RWPE2 (cell line): ENCODE measurements at places on chromosomes 3 and 15.

GRCh38 chr15:78715434-78715833 is 74.4 kb upstream of the CHRNB4 start:
- peak; percentile 83 for DNase-seq

DNA sequence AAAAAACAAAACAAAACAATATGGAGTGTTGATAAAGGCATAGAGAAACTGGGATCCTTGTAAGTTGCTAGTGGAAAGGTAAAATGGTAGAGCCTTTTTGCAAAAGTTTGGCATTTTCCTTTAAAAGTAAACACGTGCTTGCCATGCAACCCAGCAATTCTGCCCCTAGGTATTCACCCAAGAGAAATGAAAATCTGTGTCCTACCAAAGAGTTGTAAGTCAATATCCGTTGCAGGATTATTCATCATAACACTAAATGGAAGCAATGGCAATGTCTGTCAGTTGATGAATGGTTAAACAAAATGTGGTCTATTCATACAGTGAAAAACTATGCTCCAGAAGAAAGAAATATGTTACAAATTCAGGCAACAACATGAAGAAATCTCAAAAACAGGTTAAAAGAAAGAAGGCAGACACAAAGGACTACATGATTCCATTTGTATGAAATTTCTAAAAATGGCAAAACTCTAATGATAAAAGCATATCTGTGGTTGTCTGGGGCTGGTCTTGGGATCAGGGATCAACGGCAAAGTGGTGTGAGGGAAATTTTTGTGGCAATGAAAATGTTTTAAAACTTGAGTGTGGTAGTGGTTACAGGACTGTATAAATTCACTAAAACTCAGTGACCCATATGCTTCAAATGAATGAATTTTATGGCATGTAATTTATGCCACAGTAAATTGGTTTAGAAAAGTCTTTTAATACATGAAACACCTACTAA is 229.6 kb downstream of the OPA1 start:
- no peak for DNase-seq

DNA sequence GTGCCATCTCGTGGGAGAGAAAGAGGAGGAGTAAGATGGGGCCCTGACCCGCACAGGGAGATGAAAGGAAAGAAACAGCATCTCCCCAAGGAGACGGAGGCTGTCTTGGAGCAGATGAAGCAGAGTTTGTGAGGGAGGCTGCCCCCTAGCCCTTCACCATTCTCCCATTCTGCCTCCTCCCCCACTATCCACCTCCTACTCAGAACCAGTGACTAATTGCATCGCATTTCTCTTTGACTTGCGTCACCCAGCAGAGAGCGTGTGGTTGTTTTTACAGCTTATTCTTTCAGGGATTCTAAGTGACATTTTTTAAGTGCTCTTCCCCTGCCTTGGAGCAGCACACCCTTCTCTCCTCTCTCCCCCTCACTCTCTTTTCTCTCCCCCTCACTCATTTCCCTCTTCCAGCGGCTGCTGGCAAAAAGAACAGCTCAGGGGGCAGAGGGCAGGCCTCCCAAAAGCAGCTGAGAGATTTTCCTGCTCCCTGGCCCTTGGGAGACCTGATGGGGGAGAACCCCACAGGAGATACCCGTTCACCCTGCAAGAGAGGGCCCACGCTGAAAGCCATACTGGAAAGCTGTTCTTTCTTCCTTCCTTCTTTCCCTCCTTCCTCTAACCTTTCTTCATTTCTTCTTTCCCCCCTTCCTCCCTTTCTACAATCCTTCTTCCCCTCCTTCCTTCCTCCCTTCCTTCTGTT is 91.8 kb downstream of the MRPL46 start:
- DNase-seq: no peak

DNA sequence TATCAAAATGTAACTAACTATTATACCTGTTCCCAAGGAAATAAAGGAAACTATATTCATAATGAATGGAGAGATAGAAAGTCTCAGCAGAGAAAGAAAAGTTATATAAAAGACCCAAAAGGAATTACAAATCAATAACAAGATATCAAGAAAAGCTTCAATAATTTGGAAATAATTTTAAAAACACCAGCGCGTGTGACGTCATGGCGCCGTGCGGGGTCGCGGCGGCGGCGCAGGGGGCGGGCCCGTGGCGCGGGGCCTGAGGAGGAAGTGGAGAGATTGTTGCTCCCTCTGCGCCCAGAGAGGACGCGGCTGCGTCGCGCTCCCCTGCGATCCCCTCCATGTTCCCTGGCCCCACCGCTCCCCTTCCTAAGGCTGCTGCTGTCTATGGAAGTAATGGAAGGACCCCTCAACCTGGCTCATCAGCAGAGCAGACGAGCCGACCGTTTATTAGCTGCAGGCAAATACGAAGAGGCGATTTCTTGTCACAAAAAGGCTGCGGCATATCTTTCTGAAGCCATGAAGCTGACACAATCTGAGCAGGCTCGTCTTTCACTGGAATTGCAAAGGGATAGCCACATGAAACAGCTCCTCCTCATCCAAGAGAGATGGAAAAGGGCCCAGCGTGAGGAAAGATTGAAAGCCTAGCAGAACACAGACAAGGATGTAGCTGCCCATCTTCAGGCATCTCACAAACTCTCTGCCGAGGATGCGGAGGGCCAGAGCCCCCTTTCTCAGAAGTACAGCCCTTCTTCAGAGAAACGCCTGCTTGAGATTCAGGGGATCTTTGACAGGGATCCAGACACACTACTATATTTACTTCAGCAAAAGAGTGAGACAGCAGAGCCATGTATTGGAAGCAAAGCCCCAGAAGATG is 4.1 kb downstream of the XCR1 start:
- DNase-seq: no peak

DNA sequence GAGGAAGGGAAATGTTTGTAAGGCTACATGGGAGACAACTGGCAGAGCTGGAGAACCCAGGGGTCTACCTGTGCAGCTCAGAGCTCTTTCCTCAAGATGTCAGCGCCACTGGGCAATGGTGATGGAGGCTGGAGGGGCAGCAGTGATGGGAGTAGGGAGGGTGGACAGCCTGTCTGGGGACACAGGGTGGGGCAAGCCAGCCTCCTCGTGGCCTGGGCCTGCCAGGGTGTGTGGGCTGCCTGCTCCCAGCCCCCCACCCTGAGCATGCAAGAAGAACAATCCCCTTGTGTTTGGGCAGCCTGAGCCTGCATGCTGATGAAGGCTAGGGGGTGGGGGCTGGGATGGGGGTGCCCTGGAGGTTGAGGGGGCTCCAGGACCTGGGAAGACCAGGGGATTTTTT is 1.2 kb downstream of the PCBP4 start:
- DNase-seq: no peak

DNA sequence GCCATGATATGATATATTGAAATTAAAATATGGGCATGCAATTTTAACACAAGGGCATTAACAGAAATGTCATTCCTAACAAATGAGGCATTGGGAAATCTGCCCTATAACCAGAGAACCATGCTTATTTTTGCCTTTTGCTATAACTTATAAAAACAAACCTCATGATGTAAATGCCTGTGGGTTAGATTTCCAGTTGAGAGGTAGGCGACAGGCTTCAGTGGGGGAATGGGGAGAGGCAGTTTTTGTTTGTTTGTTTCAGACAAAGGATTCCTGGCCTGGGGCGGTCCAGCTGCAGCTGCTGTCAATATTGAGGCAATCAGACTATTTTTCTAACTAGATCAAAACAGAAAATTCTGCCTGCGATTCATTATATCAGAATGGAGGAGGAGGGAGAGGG is 490.4 kb upstream of the CFAP20DC start:
- DNase-seq: no peak

DNA sequence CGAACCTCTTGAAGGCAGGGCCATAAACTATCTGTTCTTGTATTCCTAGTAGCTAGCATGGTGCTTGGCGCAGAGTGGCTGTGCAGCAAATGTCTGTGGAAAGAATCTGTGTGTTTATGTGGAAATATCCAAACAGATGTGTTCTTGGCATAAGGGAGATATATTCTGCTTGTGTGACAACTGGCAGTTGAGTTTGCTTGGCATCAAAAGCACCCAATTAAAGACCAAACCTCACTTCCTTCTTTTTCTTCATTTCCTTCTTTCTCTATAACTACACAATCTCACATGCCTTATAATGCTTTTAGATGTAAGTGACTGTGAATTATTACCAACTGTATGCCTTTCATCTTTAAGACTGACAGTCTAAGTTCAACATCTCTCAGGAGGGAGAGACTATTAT is 296.5 kb downstream of the SLC9A9 start:
- no peak for DNase-seq

GRCh38 chr3:86830566-86830965 is 160.4 kb downstream of the VGLL3 start:
- no peak for DNase-seq

DNA sequence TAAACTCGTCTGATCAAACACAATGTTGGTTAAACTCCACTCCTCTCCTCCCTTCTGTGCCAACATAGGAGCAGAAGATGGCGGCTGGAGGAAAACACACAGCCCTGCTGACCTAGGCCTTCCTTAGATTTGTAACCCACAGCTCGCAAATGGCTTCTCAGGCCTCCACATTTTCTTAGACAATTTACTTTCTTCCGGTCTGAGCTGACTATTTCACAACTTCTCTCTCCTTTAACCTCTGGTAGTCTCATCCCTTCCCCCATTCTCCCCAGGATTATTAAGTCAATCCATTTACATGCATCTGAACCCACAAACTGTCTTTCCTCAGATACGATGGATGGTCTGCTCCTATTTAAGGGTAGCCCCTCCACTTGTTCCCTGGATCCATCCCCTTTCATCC is 25.7 kb upstream of the ULK4 start:
- DNase-seq: no peak

- DNase-seq: no peak
Observed at GRCh38 chr3:50502584-50503423, 630 bp downstream of the CACNA2D2 start.

DNA sequence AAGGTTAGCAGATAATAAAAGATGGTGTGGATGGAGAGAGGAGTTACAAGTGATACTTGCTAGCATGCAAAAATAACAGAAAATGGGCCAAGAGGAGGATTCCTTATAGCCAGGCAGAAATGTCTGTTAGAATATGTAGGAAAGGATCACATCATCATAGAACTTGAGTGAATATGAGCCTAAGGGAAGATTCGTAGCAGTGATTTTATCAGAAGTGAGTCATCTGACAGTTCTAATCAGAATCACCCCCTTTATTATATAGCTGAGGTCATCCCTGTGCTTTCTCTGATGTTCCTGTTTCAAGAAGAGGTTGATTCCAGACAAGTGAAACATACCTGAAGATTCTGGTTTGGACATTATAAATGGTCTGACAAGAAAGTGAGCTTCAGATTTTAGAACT is 22.9 kb downstream of the EXOG start:
- DNase-seq: no peak
